Thyroid gland (tissue), 4 donors: ENCODE measurements at places on chromosomes 13 and 19. TPM values are rescaled to one million over a fixed set of nuclear protein-coding genes. Genes with fewer than 3 reads are reported as not detected.

DNA sequence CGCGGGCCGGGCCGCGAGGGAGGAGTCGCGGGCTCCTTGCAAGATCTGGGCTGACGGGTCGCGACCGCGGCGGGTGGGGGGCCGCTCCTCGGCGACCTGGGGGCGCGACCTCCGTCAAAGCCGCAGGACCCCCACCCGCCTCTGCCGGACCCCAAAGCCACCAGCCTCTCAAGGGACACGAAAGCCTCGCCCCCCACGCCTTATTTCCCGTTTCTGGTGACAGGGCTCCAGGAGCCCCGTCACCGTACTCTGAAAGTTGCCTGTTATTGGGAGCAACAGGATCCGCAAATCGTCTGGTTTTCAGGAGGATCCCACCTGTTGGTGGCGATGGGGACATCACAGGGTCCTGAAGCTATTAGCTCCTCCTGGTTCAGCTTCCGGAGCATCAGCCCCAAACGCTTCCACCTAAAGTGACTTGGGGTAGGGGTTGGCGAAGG lies 530 bp downstream of the MAU2 start:
- H3K36me3 ChIP-seq: peaks cover 3% of the 10 kb centered on the region
- no peak for DNase-seq
- H3K27me3 ChIP-seq: no peaks in the 10 kb centered on the region

DNA sequence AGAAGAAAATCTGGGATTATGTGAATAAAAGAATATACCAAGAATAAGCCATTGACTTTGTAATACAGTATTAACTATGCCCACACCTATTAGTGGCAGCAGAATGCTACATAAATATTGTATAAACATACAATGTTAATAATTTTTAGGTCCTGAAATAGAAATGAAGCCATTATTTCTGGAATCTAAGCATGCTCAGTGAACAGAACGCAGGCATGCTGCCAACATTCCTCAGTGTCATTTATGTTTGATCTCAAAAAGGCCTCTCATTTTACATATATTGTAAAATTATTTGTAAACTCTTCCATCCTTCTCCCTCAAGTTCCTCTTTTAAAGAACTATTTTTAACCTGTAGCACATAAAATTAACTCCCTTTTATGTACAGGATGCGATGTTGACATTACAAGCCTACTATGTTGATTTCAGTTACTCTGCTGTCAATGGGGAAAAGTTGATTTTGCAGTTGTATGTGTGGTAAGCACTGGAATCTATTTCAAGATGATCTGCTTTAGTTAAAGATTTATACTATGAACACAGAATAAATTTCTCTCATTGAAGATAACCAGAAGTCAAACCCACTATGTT lies 118.8 kb downstream of the VWA8 start:
- H3K27me3 ChIP-seq: no peaks in the 10 kb centered on the region
- H3K4me3 ChIP-seq: no peak overlapping the region
- H3K36me3 ChIP-seq: no peaks in the 10 kb centered on the region
- no peak for DNase-seq

DNA sequence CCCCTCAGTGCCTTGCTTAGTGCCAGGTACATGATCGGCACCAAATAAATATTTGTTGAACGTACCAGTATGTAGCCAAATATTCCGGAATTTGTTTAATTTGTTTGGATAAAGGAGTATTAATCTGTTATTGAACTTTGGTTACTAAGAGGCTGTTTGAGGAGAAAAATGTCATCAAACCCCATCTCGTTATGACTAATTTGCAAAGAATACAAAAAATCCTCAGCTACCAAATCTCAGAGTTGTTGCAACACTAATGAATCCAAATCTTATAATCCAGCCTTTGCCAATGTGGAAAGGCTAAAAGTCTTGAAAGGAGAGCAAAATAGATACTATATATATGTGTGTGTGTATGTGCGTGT lies 79.5 kb downstream of the KLF5 start:
- no peaks in the 10 kb centered on the region for H3K27me3 ChIP-seq
- peak overlapping the region; percentile 93 for H3K27ac ChIP-seq
- H3K36me3 ChIP-seq: no peaks in the 10 kb centered on the region
- DNase-seq: no peak

- no peak overlapping the region for H3K27ac ChIP-seq
- no peaks in the 10 kb centered on the region for H3K36me3 ChIP-seq
- H3K4me3 ChIP-seq: no peak overlapping the region
- peak; percentile 56 for DNase-seq
- H3K4me1 ChIP-seq: peaks cover 31% of the 10 kb centered on the region
- no peaks in the 10 kb centered on the region for H3K27me3 ChIP-seq
Observed at GRCh38 chr19:51094696-51095279, 12.1 kb upstream of the KLK14 start.

DNA sequence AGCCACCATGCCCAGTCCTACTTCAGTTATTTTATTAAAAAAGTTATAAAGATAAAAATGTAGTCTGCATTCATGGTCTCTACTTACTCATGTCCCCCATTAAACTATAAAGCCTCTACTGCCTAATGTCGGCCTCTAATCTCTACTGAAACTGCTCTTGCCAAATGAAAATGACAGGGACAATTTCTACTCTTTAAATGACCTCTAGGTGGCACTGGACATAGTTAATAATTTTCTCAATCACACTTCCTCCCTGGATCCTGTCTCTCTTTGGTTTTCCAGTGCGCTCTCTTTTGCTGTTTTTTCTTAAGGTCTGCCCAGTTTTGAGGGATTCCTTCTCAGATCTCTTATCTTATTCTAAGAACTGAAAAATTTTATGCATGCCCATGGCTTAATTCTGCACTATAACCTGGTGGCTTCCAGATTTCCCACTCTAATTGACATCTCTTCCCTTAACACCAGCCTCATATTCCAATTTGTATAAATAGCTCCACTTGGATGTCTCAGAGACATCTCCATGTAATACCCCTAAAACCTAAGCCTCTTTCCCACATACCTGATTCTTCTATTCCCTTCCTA lies 54.3 kb downstream of the MTMR6 start:
- H3K27me3 ChIP-seq: no peaks in the 10 kb centered on the region
- no peaks in the 10 kb centered on the region for H3K4me1 ChIP-seq
- no peaks in the 10 kb centered on the region for H3K36me3 ChIP-seq
- no peak overlapping the region for H3K4me3 ChIP-seq
- no peak for DNase-seq
- no peak overlapping the region for H3K27ac ChIP-seq

DNA sequence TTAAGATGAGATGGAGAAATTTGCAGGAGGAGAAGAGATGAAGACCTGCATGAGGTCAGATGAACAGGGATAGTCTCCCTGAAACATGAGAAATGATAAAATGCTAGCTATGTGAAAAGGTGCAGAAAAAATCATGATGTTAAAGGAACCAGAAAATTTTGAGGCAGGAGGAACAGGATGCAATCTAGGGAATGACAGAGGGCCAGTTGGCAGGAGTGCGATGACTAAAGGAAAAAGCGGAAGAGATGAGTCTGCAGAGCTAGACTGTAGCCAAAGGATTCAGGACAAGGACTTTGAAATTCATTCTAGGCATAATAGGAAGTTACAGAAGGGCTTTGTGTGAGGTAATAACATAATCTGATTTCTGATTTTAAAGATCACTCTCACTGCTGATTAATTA lies 77.9 kb downstream of the TRPC4 start:
- DNase-seq: no peak
- no peaks in the 10 kb centered on the region for H3K27me3 ChIP-seq
- no peak overlapping the region for H3K4me3 ChIP-seq
- no peaks in the 10 kb centered on the region for H3K4me1 ChIP-seq
- H3K36me3 ChIP-seq: no peaks in the 10 kb centered on the region

DNA sequence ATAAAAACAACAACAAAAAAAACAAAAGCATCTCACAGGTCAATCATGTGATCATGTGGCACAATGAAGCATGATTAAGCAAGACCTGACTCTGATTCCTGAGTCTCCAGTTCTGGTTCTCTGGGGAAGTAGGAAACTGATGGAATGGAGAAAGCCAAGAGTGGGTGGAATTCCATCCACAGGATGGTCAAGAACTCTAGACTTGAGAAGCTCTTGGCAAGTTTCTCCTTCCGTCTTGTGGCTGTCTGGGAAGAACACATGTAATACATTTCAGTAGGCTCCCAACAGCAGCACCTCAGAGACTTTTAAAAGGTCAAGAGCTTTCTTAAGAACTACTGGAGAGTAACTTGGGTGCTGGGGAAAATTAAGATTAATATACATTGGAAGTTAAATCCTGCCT lies 78.6 kb upstream of the TSHZ3 start:
- peak; percentile 6 for DNase-seq
- H3K36me3 ChIP-seq: no peaks in the 10 kb centered on the region
- no peak overlapping the region for H3K4me3 ChIP-seq
- no peaks in the 10 kb centered on the region for H3K27me3 ChIP-seq

DNA sequence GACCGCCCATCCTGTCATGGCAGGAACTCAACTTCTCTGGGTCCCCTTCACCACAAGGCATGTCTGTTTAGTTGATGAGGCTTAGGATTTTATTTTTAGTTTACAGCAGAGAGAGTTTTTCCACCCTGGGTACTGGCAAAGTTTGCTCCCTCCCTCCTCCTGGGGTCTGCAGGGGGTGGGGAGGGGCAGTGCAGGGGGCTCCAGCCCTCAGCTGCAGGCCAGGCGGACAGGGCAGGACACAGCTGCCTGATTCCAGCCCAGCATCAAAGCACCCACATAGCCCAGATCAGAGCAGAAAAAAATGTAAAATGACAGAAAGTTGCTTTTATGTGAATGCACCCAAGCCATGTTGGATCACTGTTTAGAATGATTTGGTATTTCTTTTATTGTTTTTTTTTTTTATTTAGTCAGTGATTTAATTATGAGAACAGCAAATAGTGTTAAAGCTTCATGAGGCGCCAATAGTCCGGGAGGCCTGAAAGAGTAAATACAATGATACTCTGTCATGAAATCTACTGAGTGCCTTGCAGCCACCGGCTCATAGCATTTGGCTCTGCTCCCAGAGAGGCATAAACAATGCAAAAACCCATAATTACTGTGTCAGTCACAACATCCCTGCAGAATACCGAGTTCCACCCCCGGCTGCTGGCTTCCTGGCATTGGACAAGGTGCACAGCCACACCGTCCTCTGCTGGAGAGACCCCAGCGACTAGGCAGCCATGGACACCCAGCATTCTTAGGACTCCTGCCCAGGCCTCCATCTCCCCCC lies 923.5 kb downstream of the UQCRFS1 start:
- DNase-seq: no peak
- no peaks in the 10 kb centered on the region for H3K4me1 ChIP-seq
- H3K27me3 ChIP-seq: no peaks in the 10 kb centered on the region
- no peak overlapping the region for H3K27ac ChIP-seq

DNA sequence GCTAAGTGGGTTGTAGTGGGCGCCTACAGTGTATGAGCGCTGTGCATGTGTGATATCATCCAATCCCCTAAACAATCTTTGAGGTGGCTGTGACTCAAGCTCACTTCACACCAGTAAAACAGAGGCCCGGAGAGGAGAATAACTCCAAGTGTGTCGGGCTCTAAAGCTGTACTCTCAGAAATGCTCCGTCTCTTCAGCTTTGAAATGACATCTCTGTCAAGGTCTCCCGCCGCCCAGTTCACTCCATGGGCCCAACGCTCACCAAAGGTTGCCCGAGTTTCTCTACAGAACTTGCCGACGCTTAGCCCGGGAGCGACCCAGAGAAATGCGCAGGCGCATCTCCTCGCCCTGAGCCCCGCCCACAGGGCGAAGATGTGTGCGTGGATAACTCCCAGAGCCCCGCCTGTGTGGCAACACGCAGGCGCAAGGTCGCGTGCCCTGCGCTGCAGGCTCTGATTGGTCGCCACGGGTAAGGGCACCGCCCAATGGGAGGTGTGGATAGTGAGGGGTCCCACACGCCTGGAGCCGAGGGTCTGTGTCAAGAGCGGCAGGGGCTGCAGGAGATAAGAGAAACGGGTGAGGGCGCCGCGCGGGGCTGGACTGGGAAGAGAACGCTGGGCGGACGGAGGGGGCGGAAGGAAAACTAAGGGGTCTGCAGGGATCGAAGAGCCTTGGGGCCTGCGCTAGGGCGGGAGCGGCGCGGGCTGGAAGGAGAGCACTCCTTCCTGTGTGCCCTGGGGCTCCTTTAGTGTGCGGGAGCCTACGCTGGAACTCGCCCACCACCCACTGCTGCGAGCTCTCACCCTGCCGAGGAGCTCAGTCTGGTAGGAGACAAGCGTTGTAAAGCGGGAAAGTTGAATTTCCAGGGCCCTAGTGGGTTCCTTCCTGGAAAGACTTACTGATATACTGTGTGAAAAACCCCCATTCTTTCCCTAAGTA lies at the start of gene ZNF526:
ZNF526 (plus strand) TSS at position 501 of the 939 bp plus-strand sequence. CDS start 4,092 bp downstream, outside the sequence.
- H3K4me1 ChIP-seq: peaks cover 45% of the 10 kb centered on the region
- H3K27ac ChIP-seq: peak within 1 kb of the TSS; percentile 52
- peaks cover 9% of the 10 kb centered on the region for H3K36me3 ChIP-seq
- H3K4me3 ChIP-seq: peak within 1 kb of the TSS; percentile 33
- no peaks in the 10 kb centered on the region for H3K27me3 ChIP-seq
- peak; percentile 98 for DNase-seq

DNA sequence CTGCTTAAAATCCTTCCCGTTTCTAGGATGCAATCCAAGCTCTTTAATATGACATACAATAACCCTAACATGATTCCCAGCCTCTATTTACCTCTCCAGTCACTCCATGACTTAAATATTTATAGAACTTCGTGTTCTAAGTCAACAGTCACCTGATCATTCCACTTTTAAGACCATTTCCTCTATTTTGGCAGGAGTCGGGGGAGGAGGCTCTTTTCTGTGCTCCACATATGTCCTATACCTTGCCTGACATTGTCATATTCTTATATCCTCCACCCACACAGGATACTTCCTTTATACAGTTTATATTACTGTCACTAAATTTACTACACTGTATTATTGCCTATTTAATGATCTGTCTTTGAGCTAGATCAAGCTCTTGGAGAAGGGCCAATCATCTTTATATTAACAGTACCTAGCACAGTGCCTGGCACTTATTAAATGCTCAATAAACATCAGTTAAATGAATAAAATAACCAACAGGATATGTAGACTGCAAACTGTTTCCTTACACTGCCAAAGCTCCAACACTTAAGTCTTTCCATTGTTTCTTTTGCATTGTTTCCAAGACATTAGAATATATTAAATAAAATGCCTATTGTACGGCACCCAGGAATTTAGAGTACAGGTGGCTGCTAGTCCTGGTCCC lies 2.7 kb downstream of the ARGLU1 start:
- DNase-seq: no peak
- H3K4me1 ChIP-seq: peaks cover 45% of the 10 kb centered on the region
- no peak overlapping the region for H3K27ac ChIP-seq
- no peak overlapping the region for H3K4me3 ChIP-seq
- no peaks in the 10 kb centered on the region for H3K36me3 ChIP-seq

DNA sequence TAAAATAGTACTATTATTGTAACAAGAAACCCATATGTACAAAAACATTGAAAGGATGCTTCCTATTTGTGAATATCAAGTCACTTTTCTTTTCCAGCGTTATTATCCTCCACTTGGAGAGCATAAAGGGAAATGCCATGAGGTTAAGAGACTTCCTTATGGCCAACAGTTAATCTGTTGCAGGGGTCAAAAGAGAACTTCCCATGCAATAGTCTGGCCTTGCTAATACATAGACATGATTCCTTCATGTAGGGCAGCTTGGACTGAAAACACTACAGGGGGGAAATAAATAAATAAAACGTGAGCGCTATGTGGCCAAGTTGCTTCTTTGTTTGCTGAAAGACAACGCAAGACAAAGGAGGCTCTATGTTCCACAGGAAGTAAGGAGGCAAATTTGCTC lies 269.1 kb upstream of the EDNRB start:
- no peak for DNase-seq
- H3K27ac ChIP-seq: no peak overlapping the region
- no peaks in the 10 kb centered on the region for H3K27me3 ChIP-seq
- no peaks in the 10 kb centered on the region for H3K36me3 ChIP-seq
- H3K4me3 ChIP-seq: no peak overlapping the region

Gene UHRF1
- total RNA-seq: 0.11 TPM

Gene CD79A
- total RNA-seq: 0.22 TPM
